ENCODE measurements at places on chromosomes 2 and 18.
A peak's percentile ranks its signal among the peaks of the same experiment; 100 is the strongest.

DNA sequence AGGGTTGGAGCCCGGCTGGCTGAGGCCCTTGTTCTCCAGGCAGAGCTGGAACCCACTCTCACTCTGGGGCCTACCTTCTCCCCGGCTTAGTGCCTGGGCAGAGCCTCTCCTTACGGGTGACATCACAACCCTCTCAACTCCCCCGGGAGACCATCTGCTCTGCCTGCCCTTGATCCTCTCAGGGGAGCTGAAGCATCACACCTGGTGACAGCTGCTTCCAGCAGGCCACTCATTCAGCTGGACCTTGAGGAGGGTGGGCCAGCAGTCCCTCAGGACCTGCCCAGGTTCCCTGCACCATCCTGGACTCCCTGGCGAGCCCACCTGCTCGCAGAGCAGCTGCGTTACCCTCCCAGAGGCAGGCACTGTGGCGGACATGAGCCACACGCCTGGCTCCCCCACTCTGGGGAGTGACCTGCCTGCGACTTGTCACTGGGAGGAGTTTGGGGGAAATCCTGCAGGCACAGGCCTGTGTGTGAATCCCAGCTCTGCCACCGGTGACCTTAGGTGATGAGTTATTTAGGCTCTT, 13.1 kb downstream of the HS6ST1 start:
- peak; percentile 61 for DNase-seq

DNA sequence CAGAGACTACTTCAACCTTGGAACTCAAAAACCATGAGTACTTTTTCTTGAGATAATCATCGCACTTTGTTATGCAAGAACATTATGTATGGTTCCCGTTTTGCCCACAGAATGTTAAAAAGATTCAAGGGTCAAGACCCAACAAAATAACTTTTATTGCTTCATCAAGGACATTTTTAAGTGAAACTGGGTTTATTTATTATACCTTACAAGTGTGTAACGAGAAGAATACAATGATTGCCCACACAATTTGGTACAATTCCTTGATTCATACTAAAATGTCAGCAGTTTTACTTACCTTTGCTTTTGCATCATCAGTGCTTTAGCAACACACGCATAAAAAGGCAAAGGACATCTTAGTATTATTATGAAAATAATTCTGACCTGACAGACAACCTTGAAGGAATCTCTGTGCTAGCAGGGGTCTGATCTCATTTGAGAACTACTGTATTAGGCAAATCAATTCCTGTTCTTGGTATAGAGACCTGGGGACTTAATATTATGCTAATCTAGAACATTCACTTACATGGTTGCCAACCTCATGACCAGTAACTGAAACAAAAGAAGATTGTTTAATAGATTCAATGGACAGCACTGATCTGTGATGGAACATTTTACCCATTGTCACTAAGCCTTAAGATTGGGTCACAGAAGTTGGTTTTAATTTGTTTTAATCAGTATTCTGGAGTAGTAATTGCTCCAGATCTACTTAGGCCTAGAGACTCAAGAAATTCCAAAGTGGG, 16.2 kb downstream of the CCDC88A start:
- no peak for DNase-seq

DNA sequence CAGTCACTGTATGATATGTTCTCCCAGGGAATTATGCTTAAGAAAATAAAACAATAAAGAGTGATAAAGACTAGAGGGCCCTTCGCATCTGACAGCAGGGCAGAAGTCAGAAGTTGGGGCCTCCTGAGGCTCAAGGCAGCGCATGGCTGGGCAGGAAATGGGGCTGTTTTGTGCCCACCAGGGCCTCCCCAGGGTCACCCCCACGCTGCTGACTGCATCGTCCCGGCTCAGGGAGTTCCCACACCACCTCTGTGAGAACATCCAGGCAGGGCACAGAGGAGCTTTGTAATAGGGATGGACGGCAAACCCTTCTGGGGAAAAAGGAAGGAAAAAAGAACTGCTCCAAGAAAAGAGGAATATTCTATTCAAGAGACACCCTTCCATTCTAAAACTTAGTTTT, 41.2 kb downstream of the PAX3 start:
- no peak for DNase-seq

GRCh38 chr2:111678161-111678560, 205.8 kb downstream of the ANAPC1 start:
- DNase-seq, result no peak

DNA sequence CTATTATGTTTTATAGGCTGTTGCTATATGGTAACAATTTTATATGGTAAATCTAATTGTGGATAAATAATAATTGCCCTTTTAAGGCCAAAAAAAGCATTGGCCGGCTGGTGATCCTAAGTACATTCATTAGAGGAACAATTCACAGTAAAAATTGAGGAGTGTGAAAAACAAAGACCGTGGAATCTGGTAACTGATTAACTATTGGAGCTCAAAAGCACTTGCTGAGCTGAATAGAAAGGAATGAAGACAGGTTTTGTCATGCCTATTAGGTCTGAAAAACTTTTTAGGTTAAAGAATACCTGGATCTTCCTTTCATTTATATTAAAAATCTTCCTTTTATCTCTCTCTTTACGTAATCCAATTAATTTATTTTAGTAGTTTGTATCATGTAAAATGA, 18.5 kb upstream of the RBBP8 start:
- no peak for DNase-seq

GRCh38 chr2:188330316-188331053, 38.8 kb downstream of the GULP1 start:
- DNase-seq, result no peak

DNA sequence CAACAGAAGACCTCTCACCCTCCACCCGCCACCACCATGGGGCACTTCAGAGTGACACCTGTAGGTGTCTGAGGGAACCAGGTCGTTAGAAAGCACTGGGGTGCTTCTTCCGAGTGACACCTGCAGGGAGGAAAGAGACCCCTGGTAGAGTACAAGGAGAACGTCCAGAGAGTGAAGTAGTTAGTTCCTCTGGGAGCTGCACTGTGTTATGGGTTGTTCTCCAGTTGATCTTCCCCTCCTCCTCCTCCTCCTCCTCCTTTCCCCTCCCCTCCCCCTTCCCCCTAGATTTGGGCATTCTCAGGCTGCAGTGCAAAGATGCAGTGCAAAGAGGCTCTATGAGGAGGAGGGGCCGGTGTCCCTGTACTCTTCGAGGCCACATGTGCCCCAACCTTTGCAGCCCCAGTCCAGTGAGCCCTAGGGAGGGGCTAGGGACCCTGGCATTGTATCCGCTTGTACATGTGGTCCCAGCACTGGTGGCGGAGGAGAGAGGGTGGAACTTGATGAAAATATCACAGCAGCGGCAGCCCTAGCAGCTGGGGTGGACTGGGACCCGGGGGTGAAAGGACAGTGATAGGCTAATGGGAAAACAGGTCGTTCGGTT, 850 bp downstream of the DNAJB2 start:
- no peak for DNase-seq

- DNase-seq, result no peak
Measured at GRCh38 chr2:134626781-134627180, 92.0 kb downstream of the TMEM163 start.

DNA sequence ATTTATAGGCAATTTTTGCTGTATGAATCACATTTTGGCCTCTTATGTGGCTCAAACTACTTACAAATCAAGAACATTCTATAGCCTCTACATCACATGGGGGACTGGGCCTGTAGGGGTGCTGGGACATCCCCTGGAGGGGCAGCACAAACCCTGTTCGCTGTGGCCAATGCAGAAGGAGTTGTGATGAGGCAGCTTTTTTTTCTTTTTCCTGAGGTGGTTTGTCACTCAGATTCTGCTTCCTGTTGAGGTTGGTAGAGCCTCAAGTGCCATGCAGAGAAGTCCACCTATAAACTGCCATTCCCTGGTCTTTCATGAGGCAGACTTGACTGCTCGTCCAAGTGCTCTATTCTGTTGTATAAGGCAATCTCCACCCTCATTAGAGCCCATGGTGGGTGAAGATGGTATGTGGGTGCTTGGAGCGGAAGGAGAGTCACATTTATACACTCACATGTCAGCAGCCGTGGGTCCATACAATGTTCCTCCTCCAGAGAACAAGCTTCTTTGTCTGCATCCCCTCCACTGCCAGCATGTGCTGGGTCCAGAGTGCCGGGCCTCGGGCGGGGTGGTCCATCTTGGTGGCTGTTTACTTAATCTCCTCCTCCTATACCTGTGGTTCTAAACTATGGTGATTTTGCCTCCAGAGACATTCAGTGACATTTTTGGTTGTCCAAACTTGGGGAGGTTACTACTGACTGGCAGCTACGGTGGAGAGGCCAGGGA, 120.3 kb downstream of the ACOXL start:
- no peak for DNase-seq

DNA sequence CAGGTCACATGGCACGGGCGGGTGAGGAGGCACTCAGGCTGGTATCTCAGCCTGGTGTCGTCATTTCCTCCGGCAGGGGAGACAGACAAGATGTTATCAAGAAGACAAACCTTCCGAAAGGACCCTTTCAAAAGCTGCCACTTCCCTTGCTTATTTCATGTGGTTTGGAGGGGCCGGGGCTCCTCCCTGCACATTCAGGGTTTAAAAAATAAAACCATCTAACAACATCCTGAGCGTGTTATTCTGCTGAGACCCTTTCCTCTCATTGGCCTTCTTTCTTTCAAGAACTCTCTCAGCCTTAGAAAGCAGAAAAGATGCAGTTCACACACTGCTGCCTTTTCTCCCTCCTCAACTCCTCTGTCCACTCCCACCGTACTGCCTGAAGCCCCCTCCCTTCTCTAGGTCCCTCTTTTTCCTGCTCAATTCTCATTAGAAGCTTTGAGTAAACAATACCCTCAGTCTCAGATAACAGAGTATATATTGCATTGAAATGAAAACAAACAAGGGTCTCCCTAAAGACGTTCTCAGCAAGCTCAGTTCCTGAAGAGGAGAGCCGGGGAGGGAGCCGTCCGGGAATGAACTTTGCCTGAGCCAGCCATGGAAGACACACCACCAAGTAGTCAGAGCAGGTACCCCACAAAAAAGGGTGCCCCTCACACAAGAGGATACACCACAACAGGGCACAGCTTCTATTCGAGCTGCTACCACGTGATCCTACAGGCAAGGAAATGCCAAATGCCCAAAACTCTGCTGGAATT, 9.7 kb downstream of the SMAD7 start:
- DNase-seq, result no peak

- DNase-seq, result no peak
Measured at GRCh38 chr2:12070581-12070980, 324.1 kb downstream of the LPIN1 start.

DNA sequence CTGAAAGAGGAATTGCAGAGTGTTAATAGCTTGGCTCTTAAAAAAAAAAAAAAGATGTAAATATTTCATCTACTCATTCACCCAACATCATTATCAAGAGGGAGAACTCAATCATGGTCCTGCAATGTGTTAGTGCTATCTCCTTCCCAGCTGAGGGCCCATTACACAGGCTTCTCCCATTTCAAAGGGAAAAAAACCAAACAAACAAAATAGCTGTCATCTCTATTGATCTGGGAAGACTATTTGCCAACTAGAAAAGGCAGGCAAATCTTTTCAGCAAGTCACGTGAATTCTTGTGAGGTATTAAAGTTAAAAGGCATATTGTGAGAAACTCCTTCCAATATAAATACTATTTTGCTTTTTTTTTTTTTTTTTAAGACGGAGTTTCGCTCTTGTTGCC, 194.3 kb downstream of the MYO1B start:
- DNase-seq, result no peak

GRCh38 chr2:11558214-11558886, 24.5 kb downstream of the GREB1 start:
- no peak for DNase-seq

DNA sequence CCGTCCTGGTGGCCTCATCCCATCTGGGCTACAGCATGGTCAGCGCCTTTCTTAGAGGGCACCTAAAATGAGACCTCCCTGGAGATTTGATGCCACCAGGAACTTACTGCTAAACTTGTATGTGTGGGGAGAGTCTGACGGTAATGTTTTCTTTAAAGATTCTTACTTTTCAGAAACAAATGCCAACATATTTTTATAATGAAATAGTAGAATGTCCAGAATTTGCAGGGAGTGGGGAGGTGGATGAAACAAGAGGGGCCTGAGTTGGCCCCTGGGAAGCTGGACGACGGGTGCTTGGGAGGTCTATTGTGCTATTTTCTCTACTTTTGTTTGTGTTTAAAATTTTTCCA, 118.8 kb upstream of the CTDP1 start:
- DNase-seq, result no peak

DNA sequence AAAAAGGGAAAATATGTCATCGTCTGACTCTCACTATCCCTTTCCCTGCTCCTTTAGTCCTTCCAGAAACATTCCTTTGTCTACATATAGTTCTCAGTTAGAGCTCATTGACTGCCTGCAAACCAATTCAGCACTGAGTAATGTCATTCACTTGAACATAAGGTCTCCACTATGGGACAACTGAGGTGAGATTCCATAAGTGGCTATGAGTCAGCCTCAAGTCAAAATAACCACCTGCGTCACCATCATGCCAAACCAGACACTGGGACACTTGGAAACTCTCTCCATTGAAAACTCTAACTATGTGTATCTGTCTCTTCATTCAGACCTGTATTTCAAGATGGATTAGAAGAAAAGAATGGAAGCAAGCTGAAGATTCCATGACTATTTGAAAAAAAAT, 878.0 kb upstream of the PIK3C3 start:
- no peak for DNase-seq

GRCh38 chr2:109155553-109156451, 26.8 kb downstream of the SH3RF3 start:
- no peak for DNase-seq

DNA sequence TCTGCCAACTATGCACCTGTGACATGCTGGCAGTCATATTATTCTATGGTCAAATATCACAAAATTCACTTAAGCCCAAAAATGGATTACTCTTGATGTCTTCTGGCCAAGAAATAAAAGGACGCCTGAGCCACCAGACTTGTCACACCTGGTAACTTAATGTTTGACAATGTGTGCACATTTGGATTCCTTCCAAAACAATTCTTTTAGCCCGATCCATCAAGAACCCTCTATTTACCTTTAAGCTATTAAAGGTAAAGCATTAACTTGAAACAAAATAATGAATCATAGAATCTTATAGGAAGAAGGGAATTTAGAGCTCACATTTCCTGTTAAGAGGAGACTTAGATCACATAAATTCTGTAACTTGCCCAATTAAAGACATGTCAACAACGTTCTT, 46.5 kb upstream of the NFU1 start:
- peak; percentile 34 for DNase-seq

DNA sequence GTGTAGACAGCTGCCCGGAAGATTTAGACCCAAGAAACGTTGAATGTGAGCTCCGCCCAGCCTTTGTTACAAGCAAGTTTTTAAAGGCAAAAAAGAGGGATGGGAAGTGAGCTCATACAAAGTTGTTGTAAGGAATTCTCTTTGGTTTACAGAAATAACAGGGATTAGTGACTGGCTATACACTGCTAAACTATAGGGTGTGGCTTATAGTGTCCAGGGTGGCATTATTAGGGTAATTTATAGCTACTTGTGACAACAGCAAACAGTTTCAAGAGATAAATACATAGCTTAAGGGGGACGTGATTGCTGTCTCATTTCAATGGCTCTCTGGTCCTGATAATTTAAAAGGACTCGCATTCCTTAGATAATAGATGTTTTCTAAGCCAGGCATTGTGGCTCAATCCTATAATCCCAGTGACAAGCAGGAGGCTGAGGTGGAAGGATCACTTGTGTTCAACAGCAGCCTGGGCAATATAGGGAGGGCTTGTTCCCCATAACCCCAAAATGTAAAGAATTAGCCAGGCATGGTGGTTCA, 66.5 kb upstream of the TGIF1 start:
- DNase-seq, result no peak
